Activated T-helper 1 cell treated with anti-CD3 and anti-CD28 coated beads, Interleukin-2, amount 50 U/mL, for 16 hours (primary cell): ENCODE measurements at places on chromosomes 12 and 14.

GRCh38 chr14:87491816-87492215 lies 501.2 kb downstream of the GALC start:
- no peak for DNase-seq

DNA sequence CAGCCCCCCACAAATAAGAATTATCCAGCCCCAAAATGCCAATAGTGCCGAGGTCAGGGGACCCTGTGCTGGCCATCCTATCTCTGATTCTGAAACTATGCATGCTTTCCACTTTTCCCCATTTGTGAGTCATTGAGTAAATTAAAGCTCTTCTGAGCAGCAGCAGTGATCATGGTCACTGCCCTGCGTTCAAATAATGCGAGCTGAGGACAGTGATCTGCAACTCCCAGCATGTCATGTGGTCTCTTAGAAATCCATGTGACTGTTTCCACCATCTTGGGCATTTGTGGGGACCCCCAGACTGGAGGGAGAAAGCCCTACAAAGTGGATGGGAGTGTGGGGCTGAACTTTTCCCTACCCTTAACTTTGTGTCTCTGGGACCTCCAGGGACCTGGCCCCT lies 53.8 kb downstream of the C14orf132 start:
- no peak for DNase-seq

- no peak for DNase-seq
These were observed 136.8 kb upstream of the TBX3 start for GRCh38 chr12:114820796-114821195.

DNA sequence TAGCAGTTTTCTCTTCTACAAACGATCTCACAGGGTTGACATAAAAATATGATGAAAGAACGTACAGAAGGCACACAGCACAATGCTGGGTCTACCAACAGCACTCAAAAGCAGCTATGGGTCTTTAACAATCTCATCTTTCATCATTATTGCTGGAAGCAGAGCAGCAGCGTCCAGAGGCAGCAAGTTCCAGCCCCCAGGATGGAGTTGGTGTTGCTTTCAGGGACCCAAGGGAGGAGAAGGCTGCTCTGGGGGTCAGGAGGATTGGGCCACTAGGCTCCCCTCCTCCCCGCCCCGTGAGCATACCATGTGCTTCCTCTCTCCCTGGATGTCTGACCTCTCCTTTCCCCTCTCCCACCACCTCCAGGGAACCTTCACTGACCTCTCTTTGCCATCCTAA lies 13.3 kb downstream of the KCTD10 start:
- no peak for DNase-seq

DNA sequence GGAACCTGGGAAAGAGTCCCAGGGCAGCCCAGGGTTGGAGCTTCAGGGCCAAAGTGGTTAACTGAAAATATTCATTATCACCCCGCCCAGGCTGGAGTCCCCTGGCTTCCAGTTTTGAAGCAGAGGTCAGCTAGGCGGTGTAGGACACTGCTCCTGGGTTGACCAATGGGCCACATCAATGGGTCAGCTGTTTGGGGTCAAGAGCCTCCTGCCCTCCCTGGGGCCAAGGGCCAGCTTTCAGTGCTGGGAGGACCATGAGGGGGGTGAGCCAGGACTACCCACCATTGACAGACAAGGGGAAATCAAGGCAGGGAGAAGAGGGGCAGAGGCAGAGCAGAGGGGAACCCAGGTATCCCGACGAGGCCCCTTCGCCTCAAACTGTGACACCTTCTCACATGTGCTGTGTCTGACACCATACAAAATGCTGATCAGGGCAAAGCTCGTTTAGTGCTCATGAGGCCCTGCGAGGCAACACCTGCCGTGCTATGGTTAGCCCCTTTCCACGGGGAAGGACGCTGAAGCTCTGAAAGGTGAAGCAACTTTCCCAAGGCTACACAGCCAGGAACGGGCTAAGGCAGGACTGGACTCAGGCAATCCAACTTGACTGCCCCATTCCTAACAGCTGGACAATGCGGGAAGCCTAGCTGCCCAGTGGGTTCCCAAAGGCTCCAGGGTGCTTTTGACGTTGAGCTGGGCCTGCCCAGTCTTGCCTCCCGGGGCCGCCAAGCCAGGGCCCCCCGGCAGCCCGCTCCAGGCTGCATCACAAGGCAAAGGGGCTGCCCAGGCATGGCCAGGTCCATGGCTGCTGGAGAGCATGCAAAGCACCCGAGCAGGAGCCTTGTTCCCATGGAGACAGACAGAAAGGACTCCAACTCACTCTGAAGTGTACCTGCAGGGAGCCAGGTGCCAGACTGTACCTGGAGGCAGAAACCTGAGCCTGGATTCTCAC lies 2.0 kb downstream of the SYNE3 start:
- DNase-seq, result no peak

- no peak for DNase-seq
These were observed 95.7 kb upstream of the ESRRB start for GRCh38 chr14:76280221-76280620.
